IPS DF 6.9 (cell line): ENCODE measurements at places on chromosomes 2 and 18.

DNA sequence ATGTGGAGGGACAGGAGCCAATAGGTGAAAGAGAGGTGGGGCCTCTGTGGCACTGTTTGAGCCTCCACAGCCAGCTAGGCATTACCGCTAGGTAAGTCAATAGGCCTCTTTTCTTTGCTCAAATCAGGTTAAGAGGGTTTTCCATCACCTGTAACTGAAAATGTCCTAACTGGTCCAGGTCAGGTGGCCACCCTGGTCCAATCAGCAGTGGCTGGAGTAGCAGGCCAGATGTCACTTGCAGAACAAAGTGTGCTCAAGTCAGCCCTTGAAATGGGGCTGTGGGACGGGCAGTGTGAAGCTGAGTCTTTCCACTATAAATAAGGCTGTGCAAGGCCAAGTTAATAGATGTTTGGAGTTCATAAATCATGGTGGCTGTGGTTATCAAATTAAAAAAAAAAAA is 20.9 kb downstream of the FBXO36 start:
- no peaks in the 10 kb centered on the region for H3K36me3 ChIP-seq
- no peak overlapping the region for H3K27ac ChIP-seq
- H3K4me1 ChIP-seq: no peaks in the 10 kb centered on the region; the same call in 1 of the 2 replicates
- DNase-seq: no peak
- no peak overlapping the region for H3K4me3 ChIP-seq
- H3K27me3 ChIP-seq: no peaks in the 10 kb centered on the region

GRCh38 chr2:125656190-125656589 is 999.8 kb upstream of the GYPC start:
- H3K4me1 ChIP-seq: no peaks in the 10 kb centered on the region
- no peak overlapping the region for H3K27ac ChIP-seq
- H3K4me3 ChIP-seq: no peak overlapping the region

- DNase-seq: peak; percentile 72
- no peaks in the 10 kb centered on the region for H3K36me3 ChIP-seq
- H3K27me3 ChIP-seq: no peaks in the 10 kb centered on the region
- H3K4me3 ChIP-seq: no peak overlapping the region
- peaks cover 11% of the 10 kb centered on the region for H3K4me1 ChIP-seq
- H3K27ac ChIP-seq: peak overlapping the region; percentile 51
These were observed 49.8 kb upstream of the LGALSL start for GRCh38 chr2:64404002-64404731.

DNA sequence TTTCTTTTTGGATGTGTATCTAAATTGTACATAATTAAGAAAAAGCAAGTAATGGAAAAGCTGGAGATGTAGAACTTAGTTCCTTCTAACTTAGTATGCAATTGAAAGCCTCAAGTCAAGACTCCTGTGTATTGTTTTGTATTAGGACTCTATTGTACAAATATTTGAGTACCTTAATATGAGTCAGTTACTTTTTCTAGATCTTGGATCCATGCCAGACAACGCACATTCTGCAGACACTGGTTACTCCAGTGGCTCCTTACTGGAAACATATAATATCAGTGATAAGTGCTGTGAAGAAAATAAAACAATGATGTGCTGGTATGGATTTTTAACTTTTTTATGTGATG is 1.5 kb downstream of the SLC39A10 start:
- no peaks in the 10 kb centered on the region; the same call in 1 of the 2 replicates for H3K36me3 ChIP-seq
- no peaks in the 10 kb centered on the region for H3K27me3 ChIP-seq
- no peak overlapping the region; the same call in 1 of the 2 replicates for H3K4me3 ChIP-seq
- no peak for DNase-seq
- peaks cover 1% of the 10 kb centered on the region; the same call in 1 of the 2 replicates for H3K4me1 ChIP-seq

DNA sequence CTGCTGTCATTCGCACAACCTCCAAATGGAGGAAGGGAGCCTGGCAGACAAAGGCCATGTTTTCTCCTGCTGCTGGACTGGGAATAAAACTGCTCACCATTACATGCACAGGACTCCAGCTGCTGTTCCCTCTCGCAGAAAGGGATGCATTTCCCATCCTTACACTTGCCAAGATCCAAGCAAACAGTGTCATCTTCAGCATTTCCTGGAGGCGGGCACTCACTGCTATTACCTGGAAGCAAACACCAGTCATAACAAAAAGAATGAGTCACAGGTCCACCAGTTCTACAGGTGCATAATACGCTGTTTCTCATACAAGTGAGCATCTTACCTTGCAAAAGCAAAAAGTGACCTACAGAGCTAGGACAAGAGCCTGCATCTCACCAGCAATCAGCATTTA is 22.7 kb downstream of the IAH1 start:
- H3K36me3 ChIP-seq: peaks cover 7% of the 10 kb centered on the region; the same call in 1 of the 2 replicates
- peaks cover 1% of the 10 kb centered on the region; the same call in 1 of the 2 replicates for H3K4me1 ChIP-seq
- no peak overlapping the region for H3K27ac ChIP-seq
- DNase-seq: no peak
- H3K4me3 ChIP-seq: no peak overlapping the region
- no peaks in the 10 kb centered on the region for H3K27me3 ChIP-seq

- peaks cover 9% of the 10 kb centered on the region for H3K4me1 ChIP-seq
- no peak overlapping the region for H3K27ac ChIP-seq
- no peaks in the 10 kb centered on the region for H3K27me3 ChIP-seq
- no peak overlapping the region for H3K4me3 ChIP-seq
- no peaks in the 10 kb centered on the region for H3K36me3 ChIP-seq
- DNase-seq: no peak
These were observed 54.2 kb downstream of the SDC1 start for GRCh38 chr2:20170704-20171250.

DNA sequence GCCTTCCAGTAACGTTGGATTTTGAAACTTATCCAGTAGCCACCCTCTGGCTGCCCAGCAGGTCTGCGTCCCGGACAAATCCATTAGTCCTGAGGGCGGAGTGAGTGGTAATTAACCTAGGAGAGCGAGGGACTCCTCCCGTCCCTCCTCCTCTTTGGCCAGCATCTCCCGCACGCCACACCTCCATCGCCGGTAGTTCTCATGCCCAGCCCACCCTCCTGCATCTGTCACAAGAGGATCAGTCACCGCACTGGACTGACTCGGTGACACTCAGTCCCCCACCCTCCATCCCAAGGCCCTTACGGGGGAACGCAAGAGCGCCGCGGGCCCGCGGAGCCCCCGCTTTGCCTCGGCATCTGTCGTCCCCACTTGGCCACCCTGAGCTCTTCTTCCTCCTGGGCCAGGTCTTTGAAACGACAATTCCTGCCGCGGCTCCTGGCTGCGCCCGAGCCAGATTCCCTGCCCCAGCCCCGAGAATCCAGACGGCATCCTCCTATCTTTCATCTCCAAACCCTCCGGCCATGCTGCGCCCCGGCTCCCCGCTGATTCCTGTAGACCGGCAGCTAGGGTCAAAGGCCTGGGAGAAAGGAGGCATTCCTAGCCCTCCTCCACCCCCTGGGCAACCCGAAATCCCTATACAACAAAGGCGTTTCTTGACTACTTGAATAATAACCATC is 77.5 kb downstream of the EIF2AK3 start:
- H3K27ac ChIP-seq: no peak overlapping the region
- H3K27me3 ChIP-seq: no peaks in the 10 kb centered on the region
- H3K4me1 ChIP-seq: no peaks in the 10 kb centered on the region
- no peak for DNase-seq

GRCh38 chr18:27845897-27846296 is 331.0 kb downstream of the CDH2 start:
- H3K27ac ChIP-seq: no peak overlapping the region
- no peaks in the 10 kb centered on the region for H3K4me1 ChIP-seq
- H3K36me3 ChIP-seq: no peaks in the 10 kb centered on the region
- H3K27me3 ChIP-seq: no peaks in the 10 kb centered on the region; the same call in 1 of the 2 replicates
- no peak for DNase-seq

- no peaks in the 10 kb centered on the region for H3K27me3 ChIP-seq
- H3K4me3 ChIP-seq: no peak overlapping the region
- no peak overlapping the region for H3K27ac ChIP-seq
- H3K36me3 ChIP-seq: peaks cover 10% of the 10 kb centered on the region
- no peak for DNase-seq
- no peaks in the 10 kb centered on the region for H3K4me1 ChIP-seq
These were observed 118.3 kb downstream of the CABLES1 start for GRCh38 chr18:23253630-23254029.

GRCh38 chr2:68352651-68353391 is 12.3 kb upstream of the PLEK start:
- H3K27me3 ChIP-seq: no peaks in the 10 kb centered on the region
- no peak overlapping the region for H3K4me3 ChIP-seq
- no peaks in the 10 kb centered on the region for H3K36me3 ChIP-seq
- no peaks in the 10 kb centered on the region for H3K4me1 ChIP-seq
- DNase-seq: no peak

GRCh38 chr2:1600191-1601066 is 143.9 kb downstream of the PXDN start:
- H3K36me3 ChIP-seq: no peaks in the 10 kb centered on the region
- H3K4me1 ChIP-seq: peaks cover 2% of the 10 kb centered on the region; the same call in 1 of the 2 replicates
- H3K27ac ChIP-seq: no peak overlapping the region
- H3K27me3 ChIP-seq: no peaks in the 10 kb centered on the region
- DNase-seq: no peak

DNA sequence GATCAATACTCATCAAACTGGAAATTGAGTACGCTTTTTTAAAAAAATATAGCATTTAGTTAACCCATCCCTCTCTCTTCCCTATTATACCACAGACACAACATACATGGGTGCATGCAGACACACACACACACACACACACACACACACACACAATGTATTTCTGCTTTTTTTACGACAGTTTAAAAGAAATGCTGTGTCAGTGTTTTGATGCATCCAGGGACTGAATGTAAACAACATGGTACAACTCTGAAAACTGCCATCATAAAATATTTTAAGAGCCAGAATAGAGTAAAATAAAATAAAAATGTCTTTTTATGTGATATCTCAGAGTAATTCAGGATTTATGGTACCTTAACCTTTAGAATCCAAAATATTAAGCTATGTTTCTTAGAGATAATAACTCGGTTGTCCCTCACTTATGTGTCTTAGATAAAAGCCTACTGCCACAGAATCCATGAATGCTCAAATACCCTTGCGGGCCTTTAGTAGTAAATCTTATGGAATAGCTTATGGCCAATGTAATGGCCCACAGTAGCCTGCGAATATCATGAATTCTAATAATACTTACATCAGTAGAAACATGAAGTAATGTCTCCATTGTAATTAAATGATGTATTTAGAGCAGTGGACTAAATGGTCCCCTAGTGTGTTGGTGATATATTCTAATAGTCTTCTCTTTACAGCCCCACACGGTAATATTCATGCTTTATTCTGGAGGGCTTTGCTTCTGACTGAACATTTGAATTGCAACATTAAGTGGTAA is 251.6 kb upstream of the FIGN start:
- H3K4me3 ChIP-seq: no peak overlapping the region
- no peak overlapping the region for H3K27ac ChIP-seq
- no peak for DNase-seq
- no peaks in the 10 kb centered on the region for H3K27me3 ChIP-seq
- no peaks in the 10 kb centered on the region for H3K4me1 ChIP-seq
- H3K36me3 ChIP-seq: no peaks in the 10 kb centered on the region

- no peaks in the 10 kb centered on the region for H3K27me3 ChIP-seq
- no peak overlapping the region for H3K4me3 ChIP-seq
- H3K36me3 ChIP-seq: no peaks in the 10 kb centered on the region
These were observed 49.8 kb upstream of the NAB1 start for GRCh38 chr2:190599073-190599472.

DNA sequence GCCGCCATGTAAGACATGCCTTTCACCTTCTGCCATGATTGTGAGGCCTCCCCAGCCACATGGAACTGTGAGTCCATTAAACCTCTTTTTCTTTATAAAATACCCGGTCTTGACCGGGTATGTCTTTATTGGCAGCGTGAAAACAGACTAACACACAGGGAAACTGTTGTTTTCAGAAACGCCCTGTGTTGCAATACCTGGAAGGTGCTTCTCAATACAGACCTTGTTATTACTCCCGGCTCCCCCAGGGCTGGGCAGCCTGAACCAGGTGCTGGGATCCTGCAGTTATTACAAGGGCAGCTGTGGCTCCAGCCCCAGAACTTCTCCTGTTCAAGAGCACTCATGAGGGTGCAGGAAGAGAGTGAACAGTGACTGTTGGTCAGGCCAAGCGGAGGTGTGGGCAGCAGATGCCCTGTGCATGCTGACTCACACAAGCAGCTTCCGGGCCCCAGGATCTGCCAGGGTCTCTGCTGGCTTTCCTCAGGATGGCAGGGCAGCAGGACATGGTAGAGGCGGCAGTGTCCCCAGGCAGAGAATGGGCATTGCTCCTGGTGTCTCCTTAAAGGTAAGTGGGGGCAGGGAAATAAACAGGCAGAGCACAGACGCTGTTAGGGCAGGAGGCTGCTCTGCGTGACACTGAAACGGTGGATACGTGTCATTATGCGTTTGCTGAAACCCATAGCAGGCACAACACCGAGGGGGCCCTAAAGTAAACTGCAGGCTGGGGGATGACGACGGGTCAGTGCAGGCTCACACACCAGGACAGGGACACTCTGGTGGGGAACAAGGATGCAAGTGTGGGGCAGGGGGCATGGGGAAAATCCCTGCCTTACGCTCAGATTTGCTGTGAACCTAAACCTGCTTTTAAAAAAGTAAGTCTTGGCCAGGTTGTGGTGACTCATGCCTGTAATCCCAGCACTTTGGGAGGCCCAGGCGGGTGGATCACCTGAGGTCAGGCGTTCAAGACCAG is 89.1 kb downstream of the NDUFA10 start:
- no peaks in the 10 kb centered on the region for H3K27me3 ChIP-seq
- no peak overlapping the region for H3K27ac ChIP-seq
- H3K4me3 ChIP-seq: no peak overlapping the region
- H3K36me3 ChIP-seq: no peaks in the 10 kb centered on the region
- no peak for DNase-seq

DNA sequence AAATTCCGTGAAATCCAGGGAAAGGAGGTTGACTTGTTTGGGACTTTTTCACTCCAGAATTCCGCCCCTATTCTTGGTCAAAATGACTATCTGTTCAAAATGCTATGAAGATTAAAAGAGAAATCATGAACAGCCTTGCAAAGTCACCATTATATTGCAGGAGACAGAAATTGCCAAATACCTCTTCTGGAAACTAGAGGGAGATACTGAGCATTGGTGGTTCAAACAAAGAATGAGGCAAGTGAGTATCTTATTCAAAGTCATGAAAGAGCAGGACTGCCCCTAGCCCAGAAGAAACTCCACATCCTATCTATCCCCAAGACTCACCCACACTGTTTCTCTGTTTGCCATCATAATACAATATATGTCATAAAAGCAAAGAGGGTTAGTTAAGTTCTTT is 862.3 kb upstream of the POU3F3 start:
- DNase-seq: no peak
- no peak overlapping the region for H3K4me3 ChIP-seq
- H3K36me3 ChIP-seq: no peaks in the 10 kb centered on the region
- no peak overlapping the region for H3K27ac ChIP-seq
- H3K4me1 ChIP-seq: no peaks in the 10 kb centered on the region

DNA sequence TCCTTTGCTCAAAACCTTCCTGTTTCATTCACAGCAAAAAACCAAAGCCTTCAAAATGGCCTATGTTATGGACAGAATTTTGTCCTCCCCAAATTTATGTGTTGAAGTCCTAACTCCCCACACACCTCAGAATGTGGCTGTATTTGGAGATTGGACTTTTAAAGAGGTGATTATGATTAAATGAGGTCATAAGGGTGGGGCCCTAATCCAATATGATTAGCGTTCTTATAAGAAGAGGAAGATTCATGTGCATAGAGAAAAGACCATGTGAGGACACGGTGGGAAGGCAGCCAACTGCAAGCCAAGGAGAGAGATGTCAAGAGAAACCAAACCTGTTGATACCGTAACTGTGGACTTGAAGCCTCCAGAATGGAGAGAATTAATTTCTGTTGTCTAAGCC is 4.6 kb upstream of the ZNF638 start:
- no peak for DNase-seq
- no peaks in the 10 kb centered on the region for H3K4me1 ChIP-seq
- no peaks in the 10 kb centered on the region for H3K27me3 ChIP-seq
- H3K36me3 ChIP-seq: no peaks in the 10 kb centered on the region
- no peak overlapping the region for H3K27ac ChIP-seq
- H3K4me3 ChIP-seq: no peak overlapping the region

- no peaks in the 10 kb centered on the region for H3K27me3 ChIP-seq
- H3K4me1 ChIP-seq: no peaks in the 10 kb centered on the region
- no peak for DNase-seq
- no peak overlapping the region for H3K27ac ChIP-seq
These were observed 361.0 kb upstream of the NT5C1B start for GRCh38 chr2:18950361-18950851.
